GM04504 (cell line): ENCODE measurements at places on chromosomes 12 and 14.
A peak's percentile ranks its signal among the peaks of the same experiment; 100 is the strongest.

DNA sequence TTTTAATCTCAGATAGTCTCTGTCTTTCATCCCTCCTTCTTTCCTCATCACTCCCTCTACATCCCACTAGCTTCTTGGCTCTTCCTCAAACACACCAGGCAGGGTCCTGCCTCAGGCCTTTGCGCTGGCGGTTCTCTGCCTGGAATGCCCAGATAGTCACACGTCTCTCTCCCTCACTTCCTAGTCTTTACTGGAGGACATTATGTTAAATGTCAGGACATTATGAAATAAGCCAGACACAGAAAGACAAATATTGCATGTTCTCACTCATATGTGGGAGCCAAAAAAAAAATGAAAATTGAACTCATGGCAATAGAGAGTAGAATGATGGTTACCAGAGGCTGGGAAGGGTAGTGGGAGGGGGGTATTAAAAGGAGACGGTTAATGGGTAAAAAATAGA lies 442.0 kb downstream of the MED13L start:
- DNase-seq: no peak

GRCh38 chr12:11840366-11840765 lies 190.9 kb downstream of the ETV6 start:
- no peak for DNase-seq

- peak; percentile 12 for DNase-seq
Measured at GRCh38 chr12:3491938-3492792, 1.2 kb downstream of the PRMT8 start.

DNA sequence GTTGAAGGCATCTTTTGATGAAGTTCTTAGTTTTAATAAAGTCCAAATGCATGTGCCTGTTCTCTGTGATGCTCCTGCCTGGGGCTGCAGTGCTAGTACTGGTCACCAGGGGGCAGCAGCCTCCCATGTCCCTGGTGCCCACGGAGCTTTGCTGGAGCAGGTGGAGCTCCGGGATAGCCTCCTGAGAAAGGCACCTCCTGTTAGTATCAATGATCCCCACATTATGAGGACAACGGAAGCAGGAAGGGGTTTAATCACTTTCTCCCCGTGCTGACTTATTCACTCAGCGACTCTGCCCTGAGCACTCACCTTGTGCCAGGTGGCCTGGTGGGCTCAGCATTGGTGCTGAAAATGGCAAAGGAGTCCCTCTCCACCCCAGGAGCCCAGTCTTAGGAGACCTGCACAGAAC lies 123.0 kb upstream of the PZP start:
- DNase-seq: no peak

GRCh38 chr14:90678420-90678819 lies 137.8 kb downstream of the TTC7B start:
- no peak for DNase-seq

GRCh38 chr12:71439613-71440344 lies at the start of gene LGR5:
Gene LGR5 (plus strand): TSS chr12:71439798. CDS start chr12:71440081, 283 bp downstream.
- no peak for DNase-seq

GRCh38 chr14:72793156-72793939 lies 100.6 kb downstream of the DPF3 start:
- DNase-seq: no peak

GRCh38 chr12:32448586-32448985 lies 49.2 kb downstream of the FGD4 start:
- DNase-seq: no peak

DNA sequence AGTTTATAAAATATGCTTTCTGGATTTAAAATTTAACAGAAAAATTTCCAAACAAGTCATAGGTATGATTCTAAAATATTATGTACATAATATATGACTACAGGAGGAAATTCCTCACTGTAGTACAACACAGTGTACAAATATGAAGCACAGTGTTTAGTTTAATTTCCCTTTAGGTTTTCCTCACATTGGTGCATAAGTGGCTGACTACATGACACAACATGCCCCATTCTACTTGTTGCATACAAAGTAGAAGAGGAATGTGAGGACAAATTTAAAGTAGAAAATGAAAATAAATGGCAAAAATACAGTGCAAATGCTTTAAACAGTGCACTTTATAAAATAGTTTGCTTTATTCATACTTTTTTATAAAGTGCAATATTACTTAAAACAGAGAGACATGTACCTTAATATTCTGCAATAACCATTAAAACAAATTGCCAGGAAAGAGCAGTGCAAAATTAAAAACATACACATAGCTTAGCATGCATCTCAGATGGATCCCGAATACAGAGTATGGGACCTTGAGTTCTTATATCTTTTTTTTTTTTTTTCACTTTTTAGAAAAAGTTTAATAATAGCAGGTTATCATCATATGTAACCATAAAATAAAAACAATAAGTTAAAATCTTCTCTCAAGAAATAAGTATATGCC lies 54.8 kb upstream of the TTC7B start:
- DNase-seq: no peak

DNA sequence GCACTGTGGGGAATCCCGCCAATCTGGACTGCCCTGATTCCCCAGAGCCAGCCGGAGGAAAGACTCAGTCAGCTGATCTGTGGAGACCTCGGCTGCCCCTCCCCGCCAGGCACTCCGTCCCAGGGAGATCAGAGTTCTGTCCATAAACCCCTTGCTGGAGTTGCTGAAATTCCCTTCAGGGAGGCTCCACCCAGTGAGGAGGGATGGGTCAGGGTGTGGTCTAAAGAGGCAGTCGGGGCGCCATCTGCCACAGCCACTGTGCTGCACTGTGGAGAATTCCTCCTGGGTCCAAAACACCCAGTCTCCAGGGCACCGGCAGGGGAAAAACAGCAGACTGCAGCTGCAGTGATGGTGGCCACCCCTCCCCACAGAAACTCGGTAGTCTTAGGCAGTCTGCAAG lies 1922.3 kb upstream of the FLRT2 start:
- DNase-seq: no peak

DNA sequence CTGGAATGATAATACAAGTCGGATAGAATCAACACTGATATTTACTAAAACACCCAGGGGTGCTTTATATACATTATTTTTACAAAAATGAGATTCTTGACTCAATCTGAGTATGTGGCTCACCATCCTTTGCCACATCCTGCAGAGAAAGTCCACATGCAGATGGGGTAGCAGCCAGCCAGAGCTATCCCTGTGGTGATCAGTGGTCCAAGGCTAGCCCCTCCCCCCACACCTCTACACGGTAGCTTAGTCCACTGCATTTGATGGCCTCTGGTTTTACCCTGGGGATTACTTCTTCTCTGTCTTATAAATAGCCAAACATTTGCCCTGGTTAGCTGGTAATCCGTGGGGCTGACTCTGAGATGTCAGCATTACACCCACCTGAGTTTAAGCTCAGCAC lies 28.1 kb upstream of the TTC7B start:
- no peak for DNase-seq

DNA sequence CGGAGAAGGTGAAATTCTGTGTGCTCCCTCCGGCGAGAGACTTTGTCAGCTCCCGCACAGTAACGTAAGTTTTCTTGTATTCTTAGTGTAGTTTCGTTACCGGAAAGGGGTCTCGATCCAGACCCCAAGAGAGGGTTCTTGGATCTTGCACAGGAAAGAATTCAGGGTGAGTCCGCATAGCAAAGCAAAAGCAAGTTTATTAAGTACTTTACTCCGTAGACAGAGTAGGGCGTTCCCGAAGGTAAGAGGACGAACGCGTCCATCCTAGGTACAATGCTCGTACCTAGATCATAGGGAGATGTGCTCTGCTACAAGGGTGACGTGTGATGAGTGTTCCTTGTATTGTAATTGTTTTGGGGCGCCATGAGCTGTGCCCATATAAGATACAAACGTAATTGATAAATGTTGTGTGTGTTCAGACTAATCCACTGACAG lies 293 bp downstream of the IFI27L1 start:
- no peak for DNase-seq
